ENCODE measurements at places on chromosomes 13 and 19.
A peak's percentile ranks its signal among the peaks of the same experiment; 100 is the strongest.

DNA sequence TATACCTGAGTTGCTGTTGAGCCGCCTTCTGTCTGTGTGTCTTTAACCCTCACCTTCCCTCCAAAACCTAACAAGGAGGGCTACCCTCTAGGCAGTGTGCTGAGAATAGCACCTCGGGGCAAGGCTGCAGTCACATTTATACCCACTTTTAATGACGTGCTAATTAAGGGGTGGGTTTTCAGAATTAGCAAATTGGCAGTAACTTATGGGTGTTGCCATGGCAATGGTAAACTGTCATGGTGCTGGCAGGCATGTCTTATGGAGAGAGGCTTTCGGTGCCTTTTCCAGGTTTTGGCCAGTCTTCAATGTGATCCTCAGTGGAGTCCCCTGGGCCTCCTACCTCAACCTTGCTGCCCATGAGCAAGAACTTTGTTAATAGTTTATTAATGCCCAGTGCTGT lies 1.2 kb upstream of the PNMA8A start:
- DNase-seq: no peak
- H3K27me3 ChIP-seq: peaks cover 41% of the 10 kb centered on the region
- H3K4me1 ChIP-seq: no peaks in the 10 kb centered on the region
- no peak overlapping the region for H3K4me3 ChIP-seq
- H3K36me3 ChIP-seq: no peaks in the 10 kb centered on the region

DNA sequence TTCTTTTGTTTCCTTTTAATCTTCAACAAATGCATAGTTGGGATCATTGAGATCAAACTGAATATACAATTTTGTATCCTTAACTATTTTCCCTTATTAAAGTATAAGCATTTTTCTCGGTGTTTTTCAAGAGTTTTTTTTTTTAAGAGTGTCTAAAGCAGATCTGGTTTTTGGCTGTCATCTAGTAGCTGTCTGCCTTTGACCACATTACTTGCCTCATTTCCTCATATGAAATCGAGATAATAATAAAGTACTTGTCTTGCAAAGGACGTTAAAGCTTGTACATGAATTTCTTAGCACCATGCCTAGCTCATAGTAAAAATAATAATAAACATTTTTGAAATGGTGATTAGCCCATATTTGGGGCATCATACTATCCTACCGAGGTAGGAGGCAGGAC lies 121.2 kb downstream of the PDS5B start:
- no peaks in the 10 kb centered on the region for H3K4me1 ChIP-seq
- peaks cover 21% of the 10 kb centered on the region for H3K36me3 ChIP-seq
- no peak overlapping the region for H3K27ac ChIP-seq
- no peak for DNase-seq

DNA sequence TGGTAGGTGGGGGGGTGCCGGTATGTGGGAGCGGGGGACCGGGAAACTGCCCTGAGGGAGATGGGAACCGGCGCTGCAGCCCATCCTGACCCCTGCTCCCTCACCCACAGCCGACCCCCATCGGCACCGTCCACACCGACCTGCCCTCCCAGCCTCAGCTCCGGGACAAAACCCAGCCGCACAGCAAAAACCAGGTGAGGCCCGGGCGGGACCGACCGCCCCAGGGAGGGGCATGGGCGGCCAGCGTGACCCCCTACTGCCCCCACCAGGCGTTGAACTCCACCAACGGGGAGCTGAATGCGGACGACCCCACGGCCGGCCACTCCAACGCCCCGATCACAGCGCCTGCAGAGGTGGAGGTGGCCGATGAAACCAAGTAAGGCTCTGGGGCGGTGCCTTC lies 35.9 kb downstream of the BTBD2 start:
- no peak for DNase-seq
- no peaks in the 10 kb centered on the region for H3K27me3 ChIP-seq
- no peak overlapping the region for H3K4me3 ChIP-seq
- H3K27ac ChIP-seq: no peak overlapping the region
- no peaks in the 10 kb centered on the region for H3K36me3 ChIP-seq
- H3K4me1 ChIP-seq: peaks cover 8% of the 10 kb centered on the region

DNA sequence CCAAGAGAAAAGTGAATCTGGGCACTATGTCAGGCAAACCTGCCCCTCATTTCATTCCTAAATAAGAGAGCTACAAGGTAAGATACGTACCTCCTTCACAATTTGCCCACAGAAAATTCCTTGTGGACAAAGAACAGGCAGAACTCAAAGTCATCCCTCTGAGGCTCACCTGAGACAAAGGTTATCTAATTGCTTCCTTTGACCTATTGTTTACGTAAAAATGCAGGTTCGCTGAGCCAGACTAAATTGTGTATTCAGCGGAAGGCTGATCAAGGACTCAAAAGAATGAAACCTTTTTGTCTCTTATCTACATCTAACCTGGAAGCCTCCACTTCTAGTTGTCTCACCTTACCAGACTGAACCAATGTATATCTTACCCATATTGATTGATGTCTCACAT lies 213.3 kb downstream of the POSTN start:
- H3K4me1 ChIP-seq: no peaks in the 10 kb centered on the region
- H3K27me3 ChIP-seq: no peaks in the 10 kb centered on the region
- no peaks in the 10 kb centered on the region for H3K36me3 ChIP-seq
- no peak for DNase-seq

GRCh38 chr19:5182751-5183150 lies 157.9 kb downstream of the PTPRS start:
- no peak overlapping the region for H3K27ac ChIP-seq
- no peak for DNase-seq
- H3K4me1 ChIP-seq: no peaks in the 10 kb centered on the region
- H3K4me3 ChIP-seq: no peak overlapping the region
- H3K27me3 ChIP-seq: no peaks in the 10 kb centered on the region

DNA sequence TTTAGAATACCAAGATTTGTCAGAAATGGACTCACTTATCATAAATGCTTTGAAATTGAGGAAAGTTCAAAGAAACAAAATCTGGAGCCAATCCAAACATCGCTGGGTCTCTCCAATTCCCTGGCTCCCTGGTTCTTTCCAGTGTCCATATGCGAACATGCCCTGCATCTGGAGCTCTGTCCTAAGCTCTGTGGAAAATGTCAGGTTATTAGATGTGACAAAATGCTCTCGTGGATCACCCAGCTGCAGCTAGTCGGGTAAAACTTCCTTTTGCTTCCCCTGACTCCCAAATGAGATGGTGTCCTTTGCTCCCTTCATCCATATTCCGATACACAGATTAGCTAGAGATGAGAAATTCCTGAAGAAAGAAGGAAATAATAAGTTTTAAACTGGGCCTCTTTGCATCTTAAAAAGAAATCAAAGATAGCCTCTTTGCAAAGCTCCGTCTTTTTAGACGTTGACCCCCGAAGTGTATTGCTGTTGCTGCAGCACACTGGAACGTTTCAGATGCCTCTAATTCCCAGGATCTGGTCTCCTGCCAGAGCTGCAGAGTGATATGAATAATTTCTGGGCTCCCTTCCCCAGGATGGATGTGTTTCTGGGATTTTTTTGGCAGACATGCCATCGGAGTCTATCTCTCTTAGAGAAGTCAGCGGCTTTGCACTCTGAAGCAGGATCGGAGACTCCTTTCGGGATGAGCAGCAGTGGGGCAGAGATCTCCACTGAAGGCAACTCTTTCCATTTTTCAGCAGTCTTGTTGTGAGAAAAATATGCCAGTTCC lies 102.9 kb downstream of the TEX26 start:
- no peak overlapping the region for H3K4me3 ChIP-seq
- peaks cover 22% of the 10 kb centered on the region for H3K4me1 ChIP-seq
- no peak for DNase-seq

GRCh38 chr19:28669804-28670203 lies 543.1 kb downstream of the UQCRFS1 start:
- no peak for DNase-seq
- H3K4me1 ChIP-seq: no peaks in the 10 kb centered on the region
- no peak overlapping the region for H3K4me3 ChIP-seq
- no peak overlapping the region for H3K27ac ChIP-seq

GRCh38 chr13:58852076-58852475 lies 1220.5 kb downstream of the PCDH17 start:
- no peak overlapping the region for H3K27ac ChIP-seq
- no peaks in the 10 kb centered on the region for H3K4me1 ChIP-seq
- H3K4me3 ChIP-seq: no peak overlapping the region

DNA sequence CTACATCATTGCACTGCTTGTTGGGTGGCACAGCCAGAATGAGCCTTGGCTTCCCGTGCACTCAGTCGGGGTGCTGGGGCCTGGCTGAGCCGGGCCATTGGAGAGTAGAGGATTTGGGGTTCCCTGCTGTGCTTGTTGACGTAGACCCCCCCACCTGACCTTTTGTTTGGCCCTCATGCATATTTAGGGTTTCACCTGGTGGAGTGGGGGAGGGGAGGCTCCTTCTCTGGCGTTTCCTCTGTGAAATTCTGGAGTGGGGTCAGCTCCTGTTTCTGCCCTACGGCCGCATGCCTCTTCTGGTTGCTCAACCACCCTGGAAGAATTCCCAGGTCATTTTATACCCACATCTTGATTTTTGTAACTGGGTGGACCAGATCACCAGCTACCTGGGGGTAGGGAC lies 82.8 kb downstream of the SIPA1L3 start:
- no peak overlapping the region for H3K27ac ChIP-seq
- H3K36me3 ChIP-seq: no peaks in the 10 kb centered on the region
- no peaks in the 10 kb centered on the region for H3K27me3 ChIP-seq
- H3K4me3 ChIP-seq: no peak overlapping the region

- no peak overlapping the region for H3K27ac ChIP-seq
- peaks cover 7% of the 10 kb centered on the region for H3K36me3 ChIP-seq
- H3K4me1 ChIP-seq: peaks cover 25% of the 10 kb centered on the region
- no peaks in the 10 kb centered on the region for H3K27me3 ChIP-seq
- no peak for DNase-seq
Observed at GRCh38 chr13:46121033-46121432, 16.2 kb upstream of the CPB2 start.

GRCh38 chr13:106372199-106373155 lies 163.0 kb downstream of the EFNB2 start:
- no peaks in the 10 kb centered on the region for H3K4me1 ChIP-seq
- H3K36me3 ChIP-seq: no peaks in the 10 kb centered on the region
- no peak overlapping the region for H3K4me3 ChIP-seq
- peaks cover 10% of the 10 kb centered on the region for H3K27me3 ChIP-seq
- DNase-seq: no peak
- no peak overlapping the region for H3K27ac ChIP-seq

DNA sequence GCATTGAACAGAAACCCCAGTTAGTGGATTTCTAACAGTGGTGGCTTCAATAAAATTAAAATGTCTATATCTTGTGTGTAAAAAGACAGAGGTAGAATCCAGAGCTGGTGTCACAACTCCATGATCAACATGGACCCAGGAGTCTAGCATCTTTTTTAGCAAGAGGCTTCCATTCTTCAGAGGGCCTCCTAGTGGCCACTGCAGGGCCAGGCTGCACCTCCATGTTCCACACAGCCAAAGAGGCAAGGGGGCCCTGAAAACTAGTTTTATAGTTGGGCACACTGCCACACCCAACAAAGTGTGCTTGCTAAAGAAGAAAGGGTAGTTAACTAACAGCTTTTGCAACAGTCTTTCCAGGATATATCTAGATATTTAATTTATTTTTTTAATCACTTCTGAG lies 12.9 kb downstream of the N4BP2L1 start:
- no peak overlapping the region for H3K4me3 ChIP-seq
- H3K36me3 ChIP-seq: peaks cover 17% of the 10 kb centered on the region
- H3K4me1 ChIP-seq: peaks cover 7% of the 10 kb centered on the region

DNA sequence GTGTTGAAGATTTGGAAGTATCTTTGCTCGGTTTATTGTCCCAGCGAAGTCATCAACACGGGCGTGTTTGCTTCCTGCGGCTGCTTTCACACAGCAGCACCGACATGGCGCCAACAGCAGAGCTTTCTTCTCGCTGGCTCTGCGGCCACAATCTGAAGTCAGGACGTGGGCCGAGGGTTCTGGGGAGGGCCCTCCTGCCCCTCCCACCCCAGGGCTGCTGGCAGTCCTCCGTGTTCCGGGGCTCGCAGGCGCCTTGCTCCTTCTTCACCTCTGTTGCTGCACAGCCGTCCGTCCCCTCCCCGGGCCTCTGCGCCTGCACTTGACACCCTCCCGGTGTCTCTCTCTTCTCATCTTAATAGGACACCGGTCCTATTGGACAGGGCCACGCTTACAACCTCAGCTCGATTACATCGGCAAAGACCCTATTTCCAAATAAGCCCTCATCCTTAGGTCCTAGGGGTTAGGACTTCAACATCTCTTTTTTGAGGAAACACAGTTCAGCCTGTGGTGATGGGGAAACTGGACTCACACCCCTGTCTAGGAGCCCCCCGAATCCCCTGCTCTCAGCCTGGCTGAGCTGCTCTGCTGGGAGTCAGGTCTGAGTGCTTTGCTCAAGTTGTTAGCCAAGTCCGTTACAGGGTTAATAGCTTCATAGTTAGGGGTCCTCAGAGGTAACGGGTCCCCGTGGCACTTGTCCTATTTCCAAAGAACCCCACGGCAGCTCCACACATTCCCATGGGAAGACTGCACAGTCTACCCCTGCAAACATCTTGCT lies 2.7 kb upstream of the TEX29 start:
- no peaks in the 10 kb centered on the region for H3K36me3 ChIP-seq
- H3K4me1 ChIP-seq: peaks cover 5% of the 10 kb centered on the region
- H3K27ac ChIP-seq: no peak overlapping the region
- H3K27me3 ChIP-seq: no peaks in the 10 kb centered on the region
- H3K4me3 ChIP-seq: no peak overlapping the region

DNA sequence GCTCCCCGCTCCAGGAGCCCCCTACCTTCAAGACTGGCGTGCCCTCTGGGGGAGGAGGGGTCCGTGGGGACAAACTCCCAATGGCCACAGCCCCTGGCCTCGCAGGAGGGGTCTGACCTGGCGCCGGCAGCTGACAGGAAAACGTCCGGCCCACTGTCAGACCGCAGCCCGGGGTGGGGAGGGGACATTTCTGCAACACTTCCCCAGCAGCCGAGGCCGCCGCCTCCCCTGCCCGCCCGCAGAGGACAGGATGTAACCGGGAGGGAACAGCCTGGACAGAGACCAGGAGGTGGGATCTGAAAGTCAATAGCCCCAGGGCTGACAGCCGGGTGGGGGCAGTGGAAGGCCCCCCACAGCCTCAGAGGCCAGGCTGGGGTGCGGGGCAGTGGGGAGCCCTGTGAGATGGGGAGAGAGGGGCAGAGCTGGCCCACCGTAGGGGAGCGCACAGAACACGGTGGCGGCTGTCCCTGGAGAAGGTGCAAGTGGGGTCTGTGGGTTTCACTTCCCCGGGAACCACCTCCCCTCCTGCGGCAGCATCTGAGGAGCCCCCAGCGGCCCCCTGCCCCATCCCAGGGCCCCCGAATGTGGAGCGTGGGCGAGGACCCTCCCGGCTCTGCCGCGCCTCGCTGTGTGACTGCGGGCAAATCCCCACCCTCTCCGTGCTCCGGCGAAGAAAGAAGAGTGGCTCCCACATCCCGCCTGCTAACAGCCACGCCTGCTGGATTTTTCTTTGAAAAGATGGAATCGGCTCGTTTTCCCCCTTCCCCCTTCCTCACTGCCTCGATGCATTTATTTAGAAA lies at the start of gene PEAK3:
TSS of gene PEAK3 (minus strand) at position 114 of the 800 bp plus-strand sequence. CDS start 1,244 bp downstream, outside the sequence.
- H3K4me1 ChIP-seq: peaks cover 11% of the 10 kb centered on the region
- DNase-seq: peak; percentile 91
- peak within 1 kb of the TSS; percentile 92 for H3K27ac ChIP-seq
- H3K36me3 ChIP-seq: no peaks in the 10 kb centered on the region
- no peaks in the 10 kb centered on the region for H3K27me3 ChIP-seq

DNA sequence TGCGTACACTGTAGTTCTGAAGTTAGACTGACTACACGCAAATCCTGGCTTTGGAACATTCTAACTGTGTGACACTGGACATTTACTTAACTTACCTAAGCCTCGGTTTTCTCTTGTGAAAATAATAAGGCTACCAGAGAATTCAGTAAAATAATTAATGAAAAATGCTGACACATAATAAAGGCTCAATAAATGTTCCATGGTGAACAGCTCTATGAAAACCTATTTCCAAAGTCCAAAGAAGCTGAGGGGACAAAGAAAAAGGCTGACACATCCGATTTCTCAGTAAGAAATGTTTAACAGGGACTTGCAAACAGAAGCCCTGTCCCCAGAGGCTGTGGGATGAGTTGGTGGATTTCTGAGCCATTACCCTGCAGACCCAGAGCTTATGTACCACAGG lies 139.7 kb upstream of the GJB6 start:
- peaks cover 4% of the 10 kb centered on the region for H3K36me3 ChIP-seq
